ENCODE measurements at places on chromosomes 11 and 22.

DNA sequence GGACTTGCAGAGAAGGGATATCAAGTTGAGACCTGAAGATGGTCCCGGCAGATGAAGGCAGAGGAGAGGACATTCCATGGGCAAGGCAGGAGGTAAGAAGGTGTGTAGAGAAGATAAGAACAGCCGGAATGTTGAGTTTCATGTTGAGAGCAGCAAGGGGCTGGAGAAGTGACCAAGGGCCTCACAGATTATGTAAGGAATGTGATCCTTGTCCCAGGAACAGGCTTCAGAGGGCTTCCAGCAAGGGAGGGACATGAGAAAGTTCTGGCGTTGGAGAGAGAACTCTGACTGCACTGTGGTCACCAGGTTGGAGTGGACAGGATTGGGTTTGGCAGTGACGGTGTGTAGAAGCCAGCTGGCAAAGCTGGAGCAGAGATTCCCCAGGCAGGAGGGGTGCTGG lies 27.6 kb upstream of the PPFIA1 start:
- no peak for DNase-seq

DNA sequence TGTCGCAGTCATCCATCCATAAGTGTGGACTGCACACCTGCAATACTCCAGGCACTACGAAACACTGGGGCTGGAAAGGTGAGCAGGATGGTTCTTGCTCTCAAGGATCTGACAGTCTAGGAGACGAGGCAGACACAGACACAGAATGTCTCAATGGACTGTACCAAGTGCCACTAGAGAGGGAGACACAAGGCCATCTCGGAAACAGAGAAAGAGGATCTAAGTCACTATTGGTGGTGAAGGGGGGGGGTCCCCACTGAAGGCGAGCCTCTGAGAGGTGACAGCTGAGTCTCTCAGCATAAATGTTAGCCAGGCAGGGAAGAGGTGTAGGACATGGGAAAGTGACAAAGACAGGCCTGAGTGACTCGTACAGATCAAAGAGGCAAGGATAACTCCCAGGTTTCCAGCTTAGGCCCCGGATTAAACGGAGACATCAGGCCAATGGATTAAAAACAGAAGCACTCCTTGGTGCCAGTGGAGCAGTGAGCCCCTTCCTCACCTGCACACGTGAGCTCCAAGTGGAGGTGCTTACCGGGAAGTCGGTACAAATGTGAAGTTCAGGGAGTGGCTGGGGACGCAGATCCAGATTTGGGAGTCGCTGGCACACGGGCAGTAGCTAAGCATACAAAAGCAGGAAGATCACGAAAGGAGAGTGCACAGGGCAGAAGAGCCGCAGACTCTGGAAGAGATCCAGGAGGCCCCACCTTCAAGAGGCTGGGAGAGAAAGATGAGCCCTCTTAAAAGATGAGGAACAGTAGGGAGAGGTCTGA lies 117.2 kb downstream of the MICAL3 start:
- no peak for DNase-seq

DNA sequence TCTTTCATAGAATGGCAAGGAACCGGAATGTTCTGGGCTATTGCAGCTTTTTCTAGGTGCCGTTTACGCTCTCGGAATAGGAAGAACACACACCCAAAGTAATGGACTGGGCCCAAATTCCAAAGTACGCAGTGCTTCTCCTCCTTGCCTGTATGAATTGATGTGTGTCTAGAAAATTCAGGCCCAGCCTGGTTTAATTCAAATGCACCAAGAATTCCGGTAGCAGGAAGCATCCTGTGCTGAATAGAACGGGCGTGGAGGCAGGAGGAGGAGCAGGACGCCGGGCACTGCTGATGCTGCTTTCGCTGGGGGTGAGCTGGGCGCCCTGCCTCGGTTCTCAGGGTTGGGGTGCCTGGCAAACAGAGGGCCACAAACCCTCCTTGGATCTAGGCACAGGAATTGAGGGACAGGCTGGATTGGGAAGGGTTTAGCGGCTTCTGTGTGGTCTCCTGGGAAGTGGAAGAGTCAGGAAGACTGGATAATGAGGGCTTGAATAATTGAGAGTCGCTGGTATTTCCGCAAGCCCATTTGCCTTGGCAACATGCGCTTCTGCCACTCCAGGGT lies 2.0 kb downstream of the PARVB start:
- no peak for DNase-seq

GRCh38 chr11:133712051-133712560 lies 133.2 kb downstream of the SPATA19 start:
- no peak for DNase-seq

DNA sequence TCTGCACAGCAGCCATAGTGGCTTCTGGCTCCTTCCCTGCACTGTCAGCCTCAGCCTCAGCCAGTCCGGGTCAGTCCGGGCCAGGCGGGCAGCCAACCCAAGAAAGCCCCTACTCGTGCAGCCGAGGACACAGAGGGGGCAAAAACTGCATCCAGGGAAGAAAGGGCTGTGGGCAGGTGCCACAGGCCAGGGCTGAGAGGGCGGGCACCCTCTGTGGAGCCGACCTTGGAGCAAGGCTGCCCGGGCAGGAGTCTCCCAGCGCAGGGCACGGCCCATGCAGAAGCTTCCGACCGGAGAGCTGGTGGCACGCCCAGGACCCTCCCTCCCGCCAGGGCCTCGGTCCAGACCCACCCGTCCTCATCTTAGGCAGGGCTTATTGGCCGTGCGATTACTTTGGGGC lies 10.5 kb upstream of the TH start:
- no peak for DNase-seq

- DNase-seq = no peak
These were observed at the start of gene TCN2 for GRCh38 chr22:30606455-30607299. Gene TCN2, plus strand, starts transcription at chr22:30607174. Its CDS starts 158 bp downstream, at chr22:30607332.

- no peak for DNase-seq
These were observed 15.8 kb downstream of the CYB5R2 start for GRCh38 chr11:7657306-7658025.

GRCh38 chr22:41998361-41999261 lies at the start of gene WBP2NL:
Gene WBP2NL, plus strand, starts transcription at chr22:41998788. Its CDS starts 31 bp downstream, at chr22:41998819.
- DNase-seq = peak; percentile 87

DNA sequence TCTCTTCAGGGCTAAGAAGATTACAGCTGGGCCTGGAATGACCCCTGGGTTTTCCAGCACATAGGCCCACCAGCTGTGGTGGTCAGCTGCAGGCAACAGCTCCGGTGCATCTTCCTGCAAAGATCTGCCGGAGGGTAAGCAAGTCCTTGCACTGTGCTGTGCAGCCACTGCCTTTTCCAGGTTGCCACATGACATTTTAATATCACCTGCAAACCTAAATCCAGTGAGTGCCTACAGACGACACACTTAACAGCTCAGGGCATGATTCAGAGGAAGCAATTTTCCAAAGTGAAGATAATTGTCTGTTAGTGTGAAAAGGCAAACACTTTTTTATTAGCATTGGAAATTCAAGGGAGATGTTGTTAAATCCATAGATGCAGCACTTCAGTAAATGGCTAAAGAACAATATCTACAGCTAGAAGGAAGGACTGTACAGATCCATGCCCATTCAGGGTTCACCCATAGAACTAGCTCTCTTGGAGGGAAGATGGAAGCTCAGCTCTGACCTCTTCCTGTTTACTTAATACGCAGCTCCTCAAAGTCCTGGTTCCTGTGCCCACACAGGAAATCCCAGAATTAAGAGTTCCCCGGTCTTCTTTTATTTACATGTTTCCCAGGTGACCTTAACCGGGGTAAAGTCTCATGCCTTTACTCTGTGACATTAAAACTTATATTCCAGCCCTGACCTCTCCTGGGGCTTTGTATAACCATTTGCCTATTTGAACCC lies 13.3 kb upstream of the NRIP3 start:
- DNase-seq = no peak

DNA sequence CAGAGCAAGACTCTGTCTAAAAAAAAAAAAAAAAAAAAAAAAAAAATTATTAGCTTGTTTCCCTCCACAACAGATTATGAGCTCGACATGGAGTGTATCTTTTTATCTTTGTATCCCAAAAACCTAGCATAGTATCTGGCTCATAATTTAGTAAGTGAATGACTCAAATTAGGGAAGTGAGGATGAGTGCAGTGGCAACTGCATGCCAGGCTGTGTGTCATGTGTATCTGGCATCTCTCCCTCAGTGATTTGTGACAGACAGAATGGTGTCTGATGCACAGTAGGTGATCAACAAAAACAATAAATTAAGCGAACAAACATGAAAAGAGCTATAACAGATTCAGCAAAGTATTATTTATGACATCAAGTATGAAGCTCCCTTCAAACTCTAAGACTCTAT lies 7.2 kb downstream of the STK33 start:
- no peak for DNase-seq

DNA sequence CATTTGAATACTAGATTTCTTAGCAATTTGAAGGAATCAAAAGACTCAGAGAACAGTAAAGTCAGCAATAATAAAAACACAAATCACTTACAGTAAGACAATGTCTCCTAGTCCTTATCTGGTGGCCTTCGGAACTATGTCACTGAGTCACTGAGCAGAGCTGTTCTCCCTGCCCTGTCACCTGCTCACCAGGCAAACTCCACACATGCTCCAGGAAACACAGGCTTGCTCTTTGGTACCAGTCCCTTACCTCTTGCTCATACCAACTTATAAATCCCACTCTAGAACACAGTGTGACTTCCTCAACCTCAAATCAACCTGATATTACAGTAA lies 81.1 kb upstream of the CHRM4 start:
- no peak for DNase-seq

GRCh38 chr22:40499209-40499623 lies 128.8 kb downstream of the SGSM3 start:
- DNase-seq = no peak

- no peak for DNase-seq
These were observed 59.8 kb downstream of the PDE2A start for GRCh38 chr11:72614381-72614780.

DNA sequence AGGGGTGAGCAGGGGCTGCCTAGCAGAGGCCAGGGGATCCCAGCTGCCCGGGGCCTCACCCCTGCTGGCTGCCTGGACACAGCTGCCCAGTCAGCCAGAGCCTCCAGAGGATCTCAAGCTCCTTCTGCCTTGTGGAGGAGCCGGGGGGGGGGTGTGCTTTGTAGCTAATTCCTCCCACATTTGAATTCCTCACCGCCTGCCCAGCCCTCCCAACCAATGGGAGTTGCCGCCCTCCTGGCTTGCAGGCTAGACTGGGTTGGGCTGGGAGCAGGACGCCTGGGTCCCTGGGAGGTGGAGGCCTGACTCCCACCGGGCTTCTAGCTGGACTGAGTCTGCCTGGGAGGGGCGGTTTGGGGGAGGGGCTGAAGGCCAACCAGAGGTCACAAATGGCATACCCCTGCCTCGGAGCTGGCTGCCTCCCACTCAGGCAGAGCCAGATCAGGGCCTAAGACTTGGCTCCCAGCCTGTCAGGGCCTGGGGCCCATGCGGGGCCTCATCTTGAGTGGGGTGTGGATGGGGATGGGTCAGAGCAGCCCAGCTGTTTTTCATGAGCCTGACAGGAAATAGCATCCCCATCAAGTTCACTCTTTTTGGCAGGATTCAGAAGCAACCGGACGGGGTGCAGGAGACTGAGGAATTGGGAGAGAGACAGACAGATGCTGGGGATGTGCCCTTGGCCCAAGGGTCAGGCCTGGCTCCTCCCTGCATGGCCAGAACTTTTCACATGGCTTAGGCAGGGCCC lies 29.2 kb upstream of the PDE2A start:
- DNase-seq = no peak

All from T-helper 1 cell (primary cell).